ENCODE measurements at places on chromosomes 7 and 10.

- DNase-seq: no peak
Observed at GRCh38 chr10:124415210-124415609, 3.5 kb downstream of the OAT start.

GRCh38 chr7:17209101-17209500 lies 89.4 kb upstream of the AHR start:
- no peak for DNase-seq

DNA sequence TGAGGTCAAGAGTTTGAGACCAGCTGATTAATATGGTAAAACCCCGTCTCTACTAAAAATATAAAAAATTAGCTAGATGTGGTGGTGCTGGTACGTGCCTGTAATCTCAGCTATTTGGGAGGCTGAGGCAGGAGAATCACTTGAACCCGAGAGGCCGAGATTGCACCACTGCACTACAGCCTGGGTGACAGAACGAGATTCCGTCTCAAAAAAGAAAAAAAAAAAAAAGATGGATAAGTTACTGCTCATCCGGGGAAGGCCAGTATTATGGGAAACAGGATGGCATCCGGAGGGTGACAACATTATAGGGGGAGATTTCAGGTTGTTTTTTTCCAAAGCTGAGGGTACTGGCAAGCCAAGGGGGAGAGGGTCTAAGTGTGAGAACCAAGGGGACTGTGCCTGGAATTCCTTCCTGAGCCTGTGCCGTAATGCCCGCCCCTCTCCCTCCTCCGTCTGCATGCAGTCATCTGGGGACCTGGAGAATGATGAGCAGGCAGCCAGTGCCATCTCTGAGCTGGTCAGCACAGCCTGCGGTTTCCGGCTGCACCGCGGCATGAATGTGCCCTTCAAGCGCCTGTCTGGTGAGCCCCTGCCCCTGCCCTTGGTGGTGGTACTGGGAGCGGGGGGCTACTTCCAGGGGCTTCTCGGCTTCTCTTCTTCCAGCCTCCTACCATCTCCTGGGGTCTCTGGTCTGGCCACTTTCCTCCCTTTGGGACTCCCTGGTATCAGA lies 4.4 kb downstream of the LAMTOR4 start:
- no peak for DNase-seq

DNA sequence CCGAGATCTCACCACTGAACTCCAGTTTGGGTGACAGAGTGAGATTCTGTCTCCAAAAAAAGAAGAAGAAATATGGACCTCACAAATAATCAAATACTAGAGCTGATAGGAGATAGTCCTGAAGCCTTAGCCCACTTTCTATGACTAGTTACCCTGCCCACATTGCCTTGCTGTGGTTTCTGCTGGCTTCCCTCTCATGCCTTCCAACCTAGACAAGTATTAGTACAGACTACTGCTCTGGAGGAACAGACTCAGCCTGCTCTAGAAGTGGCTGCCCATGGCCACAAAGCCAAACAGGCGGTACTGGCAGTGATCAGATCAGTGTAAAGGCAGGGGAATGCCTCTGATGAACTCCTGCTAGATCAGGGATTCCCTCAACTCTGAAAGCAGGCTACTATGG lies 89.7 kb upstream of the PRKAR2B start:
- no peak for DNase-seq

- peak; percentile 45 for DNase-seq
Observed at GRCh38 chr7:134866617-134867016, 87.2 kb downstream of the CALD1 start.

GRCh38 chr7:51299391-51300133 lies 17.0 kb downstream of the COBL start:
- DNase-seq: no peak

- no peak for DNase-seq
Observed at GRCh38 chr7:40909346-40909980, 774.7 kb downstream of the SUGCT start.

DNA sequence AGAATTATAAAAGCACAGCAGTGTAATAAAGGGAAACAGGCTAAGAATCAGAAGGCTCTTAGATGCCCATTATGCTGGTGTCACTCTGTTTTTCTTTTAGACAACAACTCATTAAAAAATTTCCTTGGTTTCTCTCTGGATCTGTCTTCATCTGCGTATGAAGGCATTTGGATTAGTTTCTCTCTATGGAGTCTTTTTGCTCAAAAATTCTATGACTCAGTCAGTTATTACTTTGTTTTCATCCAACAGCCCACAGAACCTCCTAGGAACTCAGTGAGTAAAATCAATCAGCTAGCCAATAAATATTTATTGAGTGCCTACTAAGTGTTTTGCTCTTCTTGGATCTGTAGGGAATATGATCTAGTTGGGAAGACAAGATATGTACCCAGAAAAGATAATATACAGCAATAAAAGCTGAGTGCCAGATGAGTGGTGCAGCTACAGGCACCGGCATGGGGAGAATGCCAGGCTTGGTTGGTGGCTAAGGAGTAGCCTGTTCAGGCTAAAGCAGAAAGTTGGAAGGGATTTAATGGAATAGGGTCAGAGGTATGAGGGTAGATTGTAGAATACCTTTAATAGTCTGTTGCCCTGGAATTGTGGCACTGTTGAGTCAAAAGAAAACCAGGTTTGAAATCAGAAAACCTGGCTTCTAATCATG lies 156.2 kb downstream of the LRRC4 start:
- DNase-seq: peak; percentile 38

DNA sequence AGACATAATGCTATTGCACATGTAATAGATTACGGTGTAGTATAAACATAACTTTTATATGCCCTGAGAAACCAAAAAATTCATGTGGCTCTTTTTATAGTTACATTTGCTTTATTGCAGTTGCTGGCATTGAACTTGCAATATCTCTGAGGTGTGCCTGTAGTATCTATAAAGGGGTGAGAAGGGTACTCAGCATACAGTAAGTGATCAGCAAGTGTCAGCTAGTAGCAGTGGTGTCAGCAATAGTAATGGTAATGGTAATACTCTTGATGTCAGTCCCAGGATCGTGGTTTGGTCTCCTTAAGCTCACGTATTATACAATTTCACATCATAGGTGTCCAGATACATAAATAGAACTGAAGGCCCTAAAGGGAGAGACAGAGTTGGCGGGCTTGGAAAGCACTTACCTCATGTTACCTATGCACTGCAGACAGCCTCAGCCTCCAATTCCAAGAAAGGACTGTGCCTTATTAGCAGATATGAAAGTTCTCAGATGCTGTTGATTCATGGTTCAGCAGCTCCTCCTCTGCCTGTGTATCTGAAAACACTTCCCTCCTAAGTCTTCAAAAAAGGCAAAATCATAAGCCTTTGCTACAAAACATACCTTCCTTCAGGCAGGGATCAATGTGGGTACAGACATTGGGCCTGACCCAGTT lies 6.6 kb upstream of the GIMAP7 start:
- no peak for DNase-seq

GRCh38 chr7:40356312-40356711 lies 221.5 kb downstream of the SUGCT start:
- peak; percentile 47 for DNase-seq

- no peak for DNase-seq
Observed at GRCh38 chr10:51999096-51999495, 299.7 kb upstream of the CSTF2T start.

DNA sequence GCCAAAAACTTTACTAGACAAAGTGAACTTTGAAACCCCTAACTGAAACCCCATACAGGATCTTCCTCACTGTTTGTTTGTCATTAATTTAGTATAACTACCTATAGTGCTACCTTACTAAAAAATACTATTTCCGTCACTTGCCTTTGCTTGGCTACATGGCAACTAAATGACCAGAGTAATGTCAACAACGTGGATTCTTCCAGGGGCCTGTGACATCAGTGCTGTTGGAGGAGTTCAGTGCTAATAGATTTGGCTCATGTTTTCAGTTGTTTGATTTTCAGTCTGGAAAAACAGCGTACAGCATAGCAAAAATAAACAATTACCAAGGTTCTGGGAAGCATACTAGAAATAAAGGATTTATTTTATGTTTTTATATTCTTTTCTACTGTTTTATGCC lies 3.0 kb upstream of the ASB15 start:
- DNase-seq: no peak

DNA sequence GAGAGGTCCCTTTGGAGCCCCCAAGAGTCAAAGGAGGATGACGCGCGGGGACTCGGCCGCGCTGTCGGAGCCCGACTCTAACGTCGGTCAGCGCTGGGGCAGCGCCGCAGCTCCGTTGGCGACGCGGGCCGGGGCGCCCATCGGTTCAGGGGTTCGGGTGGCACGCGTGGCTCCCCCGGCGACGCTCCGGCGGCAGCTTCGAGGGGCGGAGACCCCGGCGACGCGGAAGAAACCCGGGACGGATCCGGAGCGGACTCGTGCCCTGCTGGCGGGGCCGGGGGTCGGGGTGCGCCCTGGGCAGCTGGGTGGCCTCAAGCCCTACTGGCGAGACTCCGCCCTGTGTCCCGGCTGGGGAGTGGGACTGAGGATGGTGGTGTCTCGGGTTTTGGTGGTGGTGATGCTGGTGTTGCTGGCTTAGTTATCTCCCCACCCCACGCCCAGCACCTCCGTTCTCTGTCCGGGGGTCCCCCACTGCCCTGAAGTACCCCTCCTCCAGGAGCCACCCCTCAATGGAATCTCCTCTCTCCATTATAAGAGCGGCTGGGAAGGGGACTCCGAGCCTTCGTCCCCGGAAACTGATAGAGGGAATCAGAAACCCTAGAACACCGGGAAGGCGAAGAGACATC lies at the start of gene NAT16:
Gene NAT16, minus strand, starts transcription at position 164 of the 626 bp plus-strand sequence. CDS start 5,486 bp downstream, outside the sequence.
- DNase-seq: no peak

DNA sequence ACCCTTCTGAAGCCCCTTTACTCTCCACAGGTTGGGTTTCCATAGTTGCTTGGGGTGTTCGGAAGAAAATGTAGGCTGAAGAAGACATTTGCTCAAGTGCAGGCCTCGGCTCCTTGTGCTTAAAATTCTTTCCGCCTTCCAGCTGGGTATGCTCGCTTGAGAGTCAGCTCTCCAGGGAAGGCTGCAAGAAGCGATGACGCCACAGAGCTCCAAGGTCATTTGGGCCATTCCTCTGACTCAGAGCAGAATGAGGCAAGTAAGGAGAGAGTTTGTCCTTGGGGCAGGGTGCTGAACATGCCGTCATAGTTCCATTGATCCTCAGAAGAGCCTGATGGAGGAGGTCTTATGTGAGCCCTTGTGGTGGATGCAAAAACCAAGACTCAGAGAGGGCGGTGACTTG lies 27.4 kb upstream of the HSPA12A start:
- DNase-seq: peak; percentile 65

DNA sequence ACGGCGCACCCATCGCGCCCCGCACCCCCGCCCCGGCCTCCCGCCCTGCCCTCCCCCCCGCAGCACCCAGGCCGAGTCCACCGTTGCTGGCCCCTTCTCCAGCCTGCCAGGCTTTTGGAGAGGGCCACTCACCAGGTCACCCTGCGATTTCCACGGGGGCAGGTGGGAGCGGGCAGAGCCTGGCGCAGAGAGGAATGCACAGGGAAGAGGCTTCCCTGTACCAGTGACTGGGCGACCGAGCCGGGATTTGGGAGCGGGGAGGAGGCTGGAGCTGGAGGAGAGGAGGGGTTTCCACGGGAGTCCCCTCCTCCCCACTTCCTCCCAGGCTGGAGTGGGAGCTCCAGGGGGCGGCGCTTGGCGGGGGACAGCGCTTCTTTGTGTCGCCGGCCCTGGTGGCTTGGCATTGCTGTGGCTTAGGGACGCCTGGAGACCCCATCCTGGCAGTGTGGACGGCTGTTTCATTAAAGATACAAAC lies 19.3 kb downstream of the TCAF1 start:
- peak; percentile 61 for DNase-seq

- DNase-seq: peak; percentile 84
Observed at GRCh38 chr10:105188737-105189462, 547.8 kb downstream of the SORCS3 start.

- DNase-seq: peak; percentile 80
Observed at GRCh38 chr7:112080441-112080840, 125.8 kb downstream of the DOCK4 start.

DNA sequence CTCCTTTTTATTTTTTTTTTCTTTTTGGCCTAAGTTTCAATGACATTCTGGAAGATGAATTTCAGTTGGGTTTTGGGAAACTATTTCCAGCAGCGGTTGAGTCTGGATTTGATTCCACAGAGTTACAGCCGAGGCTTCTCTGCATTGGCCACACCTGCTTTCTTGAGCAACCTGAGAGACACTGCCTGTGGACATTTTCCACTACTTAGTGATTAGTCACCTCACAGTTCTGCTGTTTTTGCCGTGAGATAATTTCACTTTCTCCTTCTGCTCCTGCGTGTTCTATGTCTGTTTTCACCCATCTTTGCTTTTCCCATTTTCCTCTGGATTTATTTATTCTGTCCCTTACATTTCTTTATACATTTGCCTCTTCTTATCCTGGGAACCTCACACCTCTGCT lies 243.0 kb downstream of the BICC1 start:
- peak; percentile 89 for DNase-seq

DNA sequence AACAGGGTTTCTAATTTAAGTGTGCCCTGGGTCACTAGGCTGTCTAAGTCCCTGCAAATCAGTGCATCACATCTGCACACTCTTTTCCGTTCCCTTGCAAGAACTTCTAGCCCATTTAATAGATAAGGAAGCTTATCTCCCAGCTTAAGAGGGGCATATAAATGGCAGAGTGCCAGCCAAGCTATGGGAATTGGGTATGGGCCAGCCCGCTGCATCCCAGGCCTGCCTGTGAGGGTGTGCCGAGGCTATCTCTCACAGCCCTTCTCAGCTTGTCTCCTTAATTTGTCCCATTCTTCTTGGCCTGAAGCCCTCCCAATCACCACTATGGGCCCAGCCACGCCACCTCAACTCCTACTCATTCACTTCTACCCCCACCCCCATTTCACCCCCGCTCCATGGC lies 14.7 kb downstream of the AQP1 start:
- no peak for DNase-seq

DNA sequence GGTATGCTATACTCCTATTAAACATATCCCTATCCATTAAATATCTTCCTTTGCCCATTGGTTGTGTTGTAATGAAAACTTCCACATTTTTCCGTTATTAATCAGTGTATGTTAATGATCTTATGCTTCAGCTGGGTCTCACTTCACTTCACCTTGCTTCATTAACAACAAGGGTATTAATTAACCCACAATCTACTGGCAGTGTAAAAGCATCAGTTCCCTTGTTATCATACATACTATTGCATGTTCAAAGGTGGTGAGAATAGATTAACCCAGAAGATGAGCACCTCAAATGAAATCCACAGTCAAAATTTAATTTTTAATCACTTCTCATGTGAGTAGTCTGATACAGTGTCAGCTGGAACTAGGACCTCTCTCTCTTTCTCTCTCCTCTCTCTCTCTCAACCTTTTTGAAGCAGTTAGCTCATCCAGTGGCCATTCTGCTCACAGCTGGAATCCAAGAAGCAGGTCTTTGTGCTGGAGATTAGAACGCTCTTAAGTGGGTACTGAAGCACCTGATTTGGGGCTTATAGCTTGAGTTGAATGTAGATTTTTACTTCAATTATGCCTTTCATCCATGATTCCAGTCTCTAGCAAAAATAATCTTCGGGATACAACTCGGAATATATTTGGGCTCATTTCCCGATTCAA lies 172.3 kb downstream of the RAPGEF5 start:
- DNase-seq: no peak

Data from fibroblast of upper back skin (primary cell).